IPS DF 19.7 (cell line): ENCODE measurements at places on chromosomes 3 and 15.

GRCh38 chr3:18633002-18633401 is 207.9 kb upstream of the SATB1 start:
- peak; percentile 2 for DNase-seq

DNA sequence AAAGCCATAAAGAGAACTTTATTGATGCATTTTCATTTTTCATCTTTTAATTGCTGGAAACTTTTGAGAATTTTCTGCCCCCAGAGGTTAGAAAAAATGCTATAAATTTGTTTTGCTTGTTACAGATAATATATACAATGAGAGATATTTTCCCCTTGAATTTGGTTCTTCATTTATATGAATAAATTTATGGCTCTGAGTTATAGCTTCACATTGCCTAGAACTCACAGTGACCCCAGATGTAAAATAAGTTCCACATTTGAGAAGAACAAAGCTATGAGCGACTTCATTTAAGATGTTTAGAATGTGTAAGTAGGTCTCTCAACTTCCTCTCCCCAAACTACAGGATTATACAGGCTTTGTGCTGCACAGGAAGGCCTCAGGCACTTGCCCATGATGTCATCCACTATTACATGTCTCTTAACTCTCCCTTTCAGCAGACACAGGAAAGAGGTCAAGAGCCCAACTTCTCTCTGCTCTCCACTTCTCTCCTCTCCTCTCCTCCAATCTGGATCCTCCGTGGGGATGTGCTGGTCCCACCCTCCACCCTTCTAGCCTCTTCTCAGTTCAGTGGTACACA is 92.8 kb downstream of the DUT start:
- DNase-seq = no peak

GRCh38 chr3:78887547-78888011 is 880.2 kb downstream of the ROBO1 start:
- DNase-seq = no peak

- no peak for DNase-seq
These were observed 49.1 kb downstream of the LRIG1 start for GRCh38 chr3:66451766-66452165.

DNA sequence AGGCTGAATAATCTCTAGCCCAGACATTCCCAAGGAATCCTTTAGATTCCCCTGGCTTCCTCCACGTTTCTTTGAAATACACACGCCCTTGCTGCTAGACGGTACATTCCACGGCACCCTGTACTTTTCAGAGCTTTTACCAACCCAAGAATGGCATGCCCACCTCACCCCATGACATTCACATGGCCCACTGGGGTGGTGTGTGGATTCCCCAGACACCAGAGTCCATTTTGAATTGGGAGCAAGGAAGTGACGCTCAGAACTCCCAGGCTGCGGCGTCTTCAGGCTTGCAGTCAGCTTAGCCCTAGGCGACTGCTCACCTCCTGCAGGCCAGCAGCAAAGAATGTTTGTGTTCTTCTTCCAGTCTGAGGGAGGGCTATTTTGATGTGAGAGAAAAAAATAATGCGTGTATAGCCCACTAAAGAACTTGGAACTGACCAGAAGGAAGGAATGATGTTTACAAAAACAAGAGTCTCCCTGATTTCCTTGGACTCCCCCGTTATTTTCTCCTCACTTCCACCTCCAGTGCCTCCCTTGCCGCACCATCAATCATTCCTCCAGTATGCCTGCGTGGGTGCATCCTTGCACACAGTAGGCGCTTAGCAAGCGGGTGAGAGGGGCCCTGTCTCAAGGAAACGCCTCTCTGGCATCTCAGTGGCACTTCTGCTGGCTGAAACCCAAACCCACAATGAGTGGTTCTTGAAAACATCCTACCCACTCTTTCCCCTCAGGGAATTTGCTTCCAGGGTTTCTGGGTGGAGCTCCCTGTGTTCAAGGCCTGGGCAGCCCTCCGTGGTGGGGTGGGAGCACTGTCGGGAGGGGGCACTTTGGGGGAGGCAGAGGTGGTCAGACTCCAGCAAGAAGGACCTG is 59.9 kb downstream of the SMAD6 start:
- DNase-seq = no peak

DNA sequence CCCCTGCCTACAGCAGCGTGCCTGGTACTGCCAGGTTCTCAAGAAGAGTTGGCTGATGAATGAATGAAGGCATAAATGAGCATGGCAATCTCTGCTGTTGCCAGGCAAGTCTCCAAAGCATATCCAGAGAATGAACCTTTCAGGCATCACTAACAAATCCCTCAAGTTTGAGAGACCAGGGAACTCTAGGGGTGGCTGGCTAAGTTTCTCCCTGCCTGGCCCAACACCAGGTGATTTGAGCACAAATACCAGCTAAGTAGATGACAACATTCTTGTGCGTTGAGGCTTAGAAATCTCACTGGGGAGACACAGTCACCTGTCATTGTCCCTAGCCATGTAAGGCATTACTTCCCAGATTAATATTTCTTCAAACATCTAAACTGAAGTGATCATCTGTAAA is 81.4 kb upstream of the PTX3 start:
- DNase-seq = no peak

GRCh38 chr3:28081533-28081947 is 159.9 kb upstream of the CMC1 start:
- DNase-seq = peak; percentile 38

DNA sequence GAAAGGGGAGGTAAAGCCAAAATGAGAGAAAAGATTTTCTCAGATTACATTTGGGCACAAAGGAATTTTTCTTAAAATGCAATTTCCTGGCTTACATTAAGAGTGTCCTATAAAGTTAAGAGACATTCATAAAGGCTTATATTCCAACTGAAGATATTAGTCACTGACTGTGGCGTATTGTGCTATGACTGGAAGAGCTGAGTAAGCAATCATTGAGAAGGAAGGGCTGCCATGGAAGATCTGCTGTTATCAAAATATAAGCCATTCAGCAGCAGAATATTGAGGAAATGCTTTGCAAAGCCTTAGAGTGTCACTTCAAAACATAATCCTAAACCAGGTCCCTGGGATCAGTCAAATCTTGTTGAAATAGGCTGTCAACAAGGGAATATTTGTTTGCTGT is 593.9 kb downstream of the TUSC7 start:
- DNase-seq = no peak

- peak; percentile 50 for DNase-seq
These were observed 28.3 kb downstream of the RUVBL1 start for GRCh38 chr3:128095222-128095703.

DNA sequence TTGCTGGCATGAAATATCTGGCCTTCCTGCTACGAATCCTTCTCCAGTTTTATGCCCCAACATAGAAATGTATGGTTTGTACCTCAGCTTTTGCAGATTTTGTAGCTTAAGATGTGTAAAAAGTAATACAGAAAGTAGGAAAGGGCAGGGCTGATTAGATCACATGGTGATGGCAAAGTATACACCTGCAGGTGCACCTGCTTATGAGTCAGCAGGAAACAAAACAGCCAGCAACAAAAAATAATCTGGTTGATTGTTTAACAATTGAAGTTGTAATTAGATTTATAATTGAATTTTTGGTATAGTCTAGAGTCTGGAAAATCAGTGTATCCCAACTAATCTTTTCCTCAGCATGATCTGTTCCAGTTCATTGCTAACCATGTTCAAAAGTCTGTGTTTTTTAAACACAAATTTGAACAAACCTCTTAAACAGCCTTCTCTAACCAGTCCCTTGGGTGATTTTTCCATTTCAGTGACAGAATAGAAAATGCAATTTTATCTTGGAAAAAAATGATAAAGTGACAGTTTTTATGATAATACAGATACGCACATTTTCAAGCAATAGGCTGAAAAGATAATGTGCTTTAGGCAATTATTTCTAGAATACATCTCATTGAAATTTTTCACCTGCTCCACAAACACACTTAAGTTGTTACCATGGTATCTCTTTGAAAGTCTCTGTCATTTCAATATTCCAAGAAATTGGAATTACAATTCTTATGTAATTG is 477.4 kb downstream of the NAALADL2 start:
- no peak for DNase-seq

DNA sequence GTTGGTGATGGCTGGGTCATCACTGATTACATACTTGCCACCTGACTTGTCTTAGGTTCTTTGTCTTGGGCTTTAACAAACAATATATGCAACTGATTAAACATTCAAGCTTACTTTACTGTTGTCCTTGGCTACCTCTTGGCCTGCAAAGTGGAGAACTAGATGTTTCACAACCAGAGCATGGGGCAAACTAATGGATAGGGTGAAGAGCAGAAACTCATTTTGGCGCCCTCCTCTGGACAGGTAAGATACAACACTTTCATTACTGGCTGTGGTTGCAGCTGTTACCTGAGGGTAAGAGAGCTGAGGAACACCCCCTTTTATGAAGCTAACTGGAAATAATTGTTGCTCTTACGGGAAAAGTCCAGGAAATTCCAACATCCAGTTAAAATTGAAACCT is 262.1 kb downstream of the NAALADL2 start:
- DNase-seq = peak; percentile 17

DNA sequence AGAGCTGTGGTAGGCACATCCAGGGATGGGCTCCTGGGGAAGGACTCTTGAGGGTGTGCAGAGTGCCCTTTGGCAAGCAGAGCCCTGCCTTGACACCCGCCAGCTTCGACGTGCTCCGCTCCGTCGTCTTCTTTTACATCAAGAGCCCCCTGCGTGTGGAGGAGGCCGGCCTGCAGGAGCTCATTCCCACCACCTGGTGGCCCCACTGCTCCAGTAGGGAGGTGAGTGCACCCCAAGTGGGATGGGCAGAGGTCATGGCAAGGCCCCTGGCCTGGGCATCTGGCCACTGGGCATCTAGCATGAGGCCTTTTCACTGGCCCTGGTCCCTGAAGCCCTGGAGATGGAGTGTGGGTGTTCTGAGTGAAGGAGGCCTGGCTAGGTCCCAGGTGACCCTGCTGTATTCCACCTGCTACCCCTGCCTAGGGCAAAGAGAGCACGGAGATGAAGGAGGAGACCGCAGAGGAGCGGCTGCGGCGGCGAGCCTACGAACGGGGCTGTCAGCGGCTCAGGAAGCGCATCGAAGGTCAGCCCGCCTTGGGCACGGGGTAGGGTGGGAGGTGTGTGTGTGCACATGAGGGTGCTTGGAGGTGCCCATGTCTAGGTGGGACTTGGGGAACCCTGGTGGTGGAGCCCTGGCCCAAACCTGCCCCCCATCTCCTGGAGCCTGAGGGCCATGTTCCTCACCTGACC is 12.2 kb downstream of the RNF123 start:
- DNase-seq = no peak

DNA sequence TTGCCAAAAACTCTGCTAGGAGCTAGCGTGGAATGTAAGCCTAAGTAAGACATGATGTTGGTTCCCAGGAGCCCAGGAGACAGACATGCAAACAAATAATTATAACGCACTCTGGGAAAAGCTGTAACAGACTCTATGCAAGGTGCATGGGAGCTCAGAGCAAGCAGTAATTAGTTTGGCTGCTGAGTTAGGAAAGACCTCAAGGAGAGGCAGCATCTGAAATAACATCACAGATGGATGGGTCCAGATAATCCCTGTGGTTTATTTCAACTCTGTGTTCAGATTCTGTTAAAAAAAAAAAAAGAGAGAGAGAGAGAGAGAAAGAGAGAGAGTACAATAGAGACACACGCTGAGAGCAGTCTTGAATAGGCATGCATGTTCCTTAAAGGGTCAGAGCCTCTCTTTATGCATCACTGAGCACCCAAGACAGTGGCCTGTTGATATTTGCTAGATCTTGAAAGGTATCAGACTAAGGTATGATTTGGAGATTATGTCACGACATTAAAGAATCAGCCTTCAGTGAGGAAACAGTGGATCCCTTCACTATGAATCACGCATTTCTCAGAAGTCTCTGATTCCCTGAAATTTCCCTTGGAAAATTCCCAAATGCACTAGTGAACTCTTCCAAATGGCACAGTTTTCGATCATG is 124.4 kb upstream of the LIPC start:
- no peak for DNase-seq

- DNase-seq = no peak
These were observed 222.2 kb upstream of the GADL1 start for GRCh38 chr3:31116651-31117050.
